ENCODE measurements at places on chromosomes 7 and 10.

GRCh38 chr7:20449176-20449575 is 118.5 kb downstream of the ITGB8 start:
- DNase-seq = no peak

- no peak for DNase-seq
Observed at GRCh38 chr10:127154831-127155620, 41.4 kb downstream of the INSYN2A start.

- no peak for DNase-seq
Observed at GRCh38 chr10:130358981-130359650, 222.9 kb downstream of the GLRX3 start.

- DNase-seq = no peak
Observed at GRCh38 chr7:7706101-7706511, 12.3 kb downstream of the RPA3 start.

GRCh38 chr7:121076350-121077164 is 88.0 kb downstream of the CPED1 start:
- DNase-seq = no peak

DNA sequence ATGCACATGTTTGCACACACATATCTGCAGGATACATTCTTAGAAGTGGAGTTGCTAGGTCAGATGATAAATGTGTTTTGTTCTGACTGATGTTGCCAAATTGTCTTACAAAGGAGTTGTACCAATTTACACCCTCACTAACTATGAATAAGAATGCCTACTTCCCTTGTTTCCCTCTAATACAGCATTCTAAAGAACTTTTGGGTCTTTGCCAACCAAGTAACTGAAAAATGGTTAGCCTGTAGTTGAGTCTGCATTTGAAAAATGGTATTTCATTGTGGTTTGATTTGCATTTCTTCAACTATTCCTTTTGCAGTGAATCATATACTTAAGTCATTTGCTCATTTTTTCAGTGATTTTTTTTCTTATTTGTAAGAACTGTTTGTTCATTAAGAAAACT is 48.4 kb downstream of the TMEM26 start:
- no peak for DNase-seq

- DNase-seq = no peak
Observed at GRCh38 chr10:10792681-10793080, 225.0 kb upstream of the CELF2 start.

- DNase-seq = no peak
Observed at GRCh38 chr7:6307762-6308161, 35.3 kb upstream of the CYTH3 start.

DNA sequence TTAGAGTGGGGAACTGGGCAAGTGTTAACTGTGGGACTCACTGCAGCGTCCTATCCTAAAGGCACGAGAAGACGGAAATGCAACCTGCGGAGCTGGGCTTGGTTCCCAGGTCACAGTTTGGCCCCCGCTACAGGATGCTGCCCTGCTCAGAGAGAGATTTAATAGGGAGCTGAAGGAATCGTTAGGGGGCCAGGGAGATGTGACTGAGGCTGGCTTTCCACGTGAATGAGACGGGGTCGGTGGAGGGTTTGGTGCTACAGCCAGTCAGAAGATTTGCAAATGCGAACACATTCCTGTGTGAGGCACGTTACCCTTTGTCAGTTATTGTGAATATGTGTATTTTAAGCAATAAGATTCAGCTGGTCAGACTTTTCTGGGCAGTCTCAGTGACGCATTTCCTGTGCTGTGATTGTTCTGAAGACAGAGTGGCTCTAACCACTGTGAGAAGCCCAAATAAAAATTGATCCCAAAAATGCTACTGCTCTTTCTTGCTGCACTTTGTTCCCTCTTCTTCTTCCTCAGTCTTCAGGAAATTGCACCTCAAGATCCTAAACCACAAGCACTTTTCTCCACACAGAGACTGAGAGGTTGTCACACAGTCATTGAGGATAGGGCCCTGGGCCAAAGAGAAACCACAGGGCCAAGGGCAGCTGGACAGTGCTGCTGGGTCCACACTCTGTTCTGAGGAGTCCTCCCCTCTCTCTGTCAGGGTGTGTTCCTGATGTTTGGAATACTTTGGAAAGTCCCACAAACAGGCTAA is 21.2 kb downstream of the CYP17A1 start:
- DNase-seq = no peak

DNA sequence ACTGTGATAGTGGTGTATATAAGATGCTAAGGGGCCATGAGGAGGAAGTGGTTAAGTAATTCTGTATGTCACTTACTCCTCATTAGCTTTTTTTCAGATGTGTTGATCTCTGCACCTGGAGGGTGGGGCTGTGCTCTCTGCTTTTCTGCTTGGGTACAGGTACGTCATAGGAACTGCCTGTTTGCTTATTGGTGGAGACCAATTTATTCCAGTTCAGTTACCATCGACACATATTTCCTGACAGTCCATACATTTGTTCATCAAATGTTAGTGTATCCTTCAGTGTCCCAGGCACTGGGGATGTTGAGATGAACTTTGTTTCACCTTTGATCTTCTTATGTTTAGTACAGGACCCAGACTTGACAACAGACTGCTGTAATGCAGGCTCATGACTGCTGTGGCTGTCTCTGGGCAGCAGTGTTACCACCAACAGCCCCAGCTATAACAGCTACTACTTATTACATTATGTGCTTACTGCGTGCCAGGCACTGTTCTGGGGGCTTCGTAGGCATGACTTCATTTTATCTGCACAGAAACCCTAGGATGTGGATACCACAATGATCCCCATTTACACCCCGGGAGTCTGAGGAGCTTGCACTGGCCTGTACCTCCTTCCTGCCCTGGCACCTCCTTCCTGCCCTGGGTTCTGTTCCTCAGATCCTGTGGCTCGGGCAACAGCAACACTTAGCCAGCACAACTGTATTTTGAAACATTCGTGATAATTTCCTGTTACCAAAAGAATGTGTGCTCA is 87.4 kb downstream of the BUB3 start:
- DNase-seq = peak; percentile 27

DNA sequence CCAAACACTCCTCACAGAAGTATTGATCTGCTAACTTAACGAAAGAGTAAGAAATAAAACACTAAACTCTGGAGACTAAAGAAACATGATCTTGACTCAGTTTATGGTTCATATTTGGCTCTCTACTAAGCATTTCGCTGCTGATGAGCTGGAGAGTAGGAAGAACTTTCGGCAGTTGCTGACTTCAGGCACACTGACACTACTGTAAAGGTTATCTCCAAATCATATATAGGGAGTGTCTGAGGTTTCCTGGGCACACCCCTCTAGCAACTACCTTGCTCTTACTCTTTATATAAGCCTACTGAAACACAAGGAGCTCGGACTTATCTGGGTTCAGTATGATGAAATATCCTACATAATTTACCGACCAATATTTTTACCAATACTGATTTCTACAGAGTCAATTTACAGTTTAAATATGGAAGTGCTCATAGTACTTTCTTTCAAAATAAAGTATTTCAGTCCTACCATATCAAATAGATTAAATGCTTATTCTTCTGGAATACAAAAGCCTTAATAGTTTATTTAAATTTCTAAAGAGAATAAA is 39.5 kb downstream of the ERCC6 start:
- DNase-seq = no peak

GRCh38 chr10:18532881-18533535 is 118.4 kb downstream of the NSUN6 start:
- DNase-seq = no peak

DNA sequence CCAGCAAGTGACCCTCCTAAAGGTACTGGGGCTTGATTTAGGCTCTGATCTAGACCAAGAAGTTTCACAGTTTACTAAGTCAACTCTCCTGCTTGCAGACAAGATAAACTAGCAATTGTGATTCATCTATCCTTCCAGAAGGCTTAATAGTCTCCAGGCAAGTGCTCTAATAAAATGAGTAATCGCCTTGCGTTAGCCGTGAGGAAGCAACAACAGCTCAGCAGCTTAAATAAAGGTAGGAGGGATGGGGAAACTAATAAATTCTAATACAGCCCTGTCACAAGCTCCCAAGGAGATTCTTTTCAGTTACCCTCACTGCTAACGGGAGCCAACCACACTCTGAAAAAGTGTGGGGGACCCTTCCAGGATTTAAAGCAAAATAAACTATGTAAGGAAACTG is 48.4 kb downstream of the FRMD4A start:
- DNase-seq = no peak

DNA sequence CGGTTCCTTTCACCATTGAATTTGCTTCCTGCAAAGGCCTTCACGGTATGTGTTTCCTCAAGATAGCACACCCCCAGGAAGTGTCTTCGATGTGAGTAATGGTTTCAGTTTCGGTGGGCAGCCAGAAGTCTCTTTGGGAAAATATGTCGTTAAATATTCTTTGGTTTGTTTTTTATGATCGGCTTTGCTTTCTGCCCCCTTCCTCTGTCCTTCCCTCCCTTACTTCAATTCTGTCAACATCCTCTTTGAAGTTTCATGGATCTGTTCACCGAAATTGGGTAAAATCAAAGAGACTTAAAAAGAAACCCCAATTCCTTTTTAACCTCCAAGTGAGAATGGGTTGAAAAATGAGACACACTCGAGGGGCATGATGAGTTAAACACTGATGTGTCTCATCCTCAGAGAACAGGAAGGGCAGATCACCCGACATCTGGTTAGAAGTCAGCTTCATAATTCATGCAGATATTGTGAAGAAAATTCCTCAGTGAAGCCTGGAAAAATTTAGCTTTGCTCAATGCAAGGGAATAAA is 170.8 kb upstream of the HABP2 start:
- DNase-seq = no peak

DNA sequence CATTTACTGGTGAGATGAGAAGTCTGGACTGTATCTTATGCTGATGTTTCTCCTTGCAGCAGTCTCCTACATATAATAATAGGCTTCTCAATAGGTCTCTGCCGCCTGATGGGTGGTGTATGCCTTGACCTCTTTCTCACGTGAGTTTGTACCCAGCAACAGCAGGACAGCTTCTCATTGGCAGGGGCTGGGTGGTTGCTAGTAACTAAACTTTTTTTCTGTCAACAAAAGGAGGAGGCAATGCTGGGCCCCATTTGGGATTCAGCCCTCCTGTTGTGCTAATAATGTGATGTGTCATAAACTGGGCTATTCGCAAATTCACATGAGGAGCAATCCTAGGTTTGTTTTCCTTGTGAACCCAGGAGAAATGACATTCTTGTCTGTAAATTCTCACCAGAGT is 533.6 kb downstream of the GATA3 start:
- DNase-seq = no peak

DNA sequence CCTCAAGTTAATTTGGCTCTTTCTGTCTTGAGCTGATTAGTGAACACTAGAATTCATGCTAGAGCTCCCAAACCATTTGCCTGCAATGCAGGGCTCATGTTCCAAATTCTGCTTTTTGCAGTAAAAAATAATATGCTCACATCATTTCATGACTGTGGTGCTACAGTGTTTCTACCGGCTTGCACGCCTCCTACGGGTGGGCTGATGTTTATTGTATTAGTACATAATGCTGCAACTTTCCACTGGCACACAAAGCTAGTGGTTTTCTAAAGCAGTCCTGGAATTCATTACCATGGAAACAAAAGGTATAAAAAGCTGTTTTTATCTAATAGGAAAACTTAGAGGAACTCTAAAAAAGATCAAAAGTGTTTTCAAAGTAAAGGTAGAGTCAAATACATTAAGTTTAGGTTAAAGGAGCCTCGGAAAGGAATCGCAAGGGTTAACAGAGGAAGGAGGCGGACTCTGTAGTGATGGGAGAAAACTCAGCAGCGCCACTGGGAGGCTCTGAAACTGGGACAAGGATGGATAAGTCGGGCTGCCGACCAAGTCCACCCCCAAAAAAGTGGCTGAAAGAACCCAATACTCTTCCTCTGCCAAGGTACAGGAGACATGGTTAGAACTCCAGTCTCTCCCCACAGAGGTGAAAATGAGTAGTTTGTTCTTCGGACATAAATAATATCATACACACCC is 25.9 kb downstream of the GRM8 start:
- no peak for DNase-seq

- DNase-seq = no peak
Observed at GRCh38 chr7:12907774-12908173, 220.3 kb downstream of the ARL4A start.

- no peak for DNase-seq
Observed at GRCh38 chr10:69340695-69341094, 62.4 kb downstream of the HK1 start.

DNA sequence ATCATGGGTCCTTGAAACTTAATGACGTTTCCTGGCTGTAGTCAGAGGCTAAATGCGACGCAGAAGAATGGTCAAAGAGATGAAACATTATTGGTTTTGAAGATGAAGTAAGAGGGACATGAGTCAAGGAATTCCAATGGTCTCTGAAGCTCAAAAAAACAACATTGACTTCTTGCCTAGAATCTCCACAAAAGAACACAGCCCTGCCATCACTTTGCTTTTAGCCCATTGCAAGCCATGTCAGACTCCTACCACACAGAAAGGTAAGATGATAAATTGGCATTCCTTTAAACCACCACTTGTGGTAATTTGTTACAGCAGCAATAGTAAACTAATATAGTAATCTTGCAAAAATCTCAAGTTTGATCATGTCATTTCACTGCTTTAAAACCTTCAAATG is 109.4 kb downstream of the TMEM26 start:
- DNase-seq = no peak

DNA sequence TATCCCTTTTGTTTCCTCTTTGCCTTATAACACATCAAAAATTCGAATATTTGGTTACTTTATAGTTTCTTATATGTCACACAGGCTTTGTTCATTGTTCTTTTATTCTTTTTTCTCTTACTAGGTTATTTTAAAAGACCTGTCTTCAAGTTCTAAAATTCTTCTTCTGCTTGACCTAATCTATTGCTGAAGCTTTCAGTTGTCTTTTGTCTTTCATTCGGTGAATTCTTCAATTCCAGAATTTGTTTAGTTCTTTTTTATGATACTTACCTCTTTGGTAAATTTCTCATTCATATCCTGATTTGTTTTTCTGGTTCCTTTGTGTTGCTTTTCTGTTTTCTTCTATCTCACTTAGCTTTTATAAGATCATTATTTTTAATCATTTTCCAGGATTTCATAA is 188.4 kb downstream of the ZEB1 start:
- DNase-seq = no peak

- DNase-seq = no peak
Observed at GRCh38 chr7:86942081-86942480, 117.4 kb downstream of the ELAPOR2 start.

DNA sequence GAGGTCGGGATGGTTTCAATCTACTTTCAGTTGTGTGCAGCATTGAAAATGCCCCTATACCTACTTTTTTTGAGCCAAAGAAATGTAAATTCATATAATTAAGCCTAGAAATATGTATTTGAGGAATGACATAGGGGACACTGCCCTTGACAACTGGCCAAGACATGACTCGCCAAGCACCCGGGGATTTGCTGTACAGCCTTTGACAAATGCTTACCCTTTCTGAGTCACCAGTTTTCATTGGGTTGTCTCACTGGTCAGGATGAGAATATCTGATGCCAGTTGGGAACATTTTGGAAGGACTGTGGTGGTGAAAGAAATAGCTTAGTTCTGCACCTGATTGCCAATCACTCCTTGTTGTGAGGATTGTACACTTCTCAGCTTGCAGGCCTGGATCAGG is 166.8 kb upstream of the HABP2 start:
- DNase-seq = no peak

GRCh38 chr10:3452683-3453361 is 280.2 kb upstream of the PITRM1 start:
- no peak for DNase-seq

Measured in activated T-cell treated with anti-CD3 and anti-CD28 coated beads, Interleukin-2, amount 50 U/mL, for 48 hours (primary cell).